NCI-H460 (cell line): ENCODE measurements at places on chromosomes 11 and 22.

- no peak for DNase-seq
Observed at GRCh38 chr22:20566420-20567260, 59.2 kb downstream of the MED15 start.

DNA sequence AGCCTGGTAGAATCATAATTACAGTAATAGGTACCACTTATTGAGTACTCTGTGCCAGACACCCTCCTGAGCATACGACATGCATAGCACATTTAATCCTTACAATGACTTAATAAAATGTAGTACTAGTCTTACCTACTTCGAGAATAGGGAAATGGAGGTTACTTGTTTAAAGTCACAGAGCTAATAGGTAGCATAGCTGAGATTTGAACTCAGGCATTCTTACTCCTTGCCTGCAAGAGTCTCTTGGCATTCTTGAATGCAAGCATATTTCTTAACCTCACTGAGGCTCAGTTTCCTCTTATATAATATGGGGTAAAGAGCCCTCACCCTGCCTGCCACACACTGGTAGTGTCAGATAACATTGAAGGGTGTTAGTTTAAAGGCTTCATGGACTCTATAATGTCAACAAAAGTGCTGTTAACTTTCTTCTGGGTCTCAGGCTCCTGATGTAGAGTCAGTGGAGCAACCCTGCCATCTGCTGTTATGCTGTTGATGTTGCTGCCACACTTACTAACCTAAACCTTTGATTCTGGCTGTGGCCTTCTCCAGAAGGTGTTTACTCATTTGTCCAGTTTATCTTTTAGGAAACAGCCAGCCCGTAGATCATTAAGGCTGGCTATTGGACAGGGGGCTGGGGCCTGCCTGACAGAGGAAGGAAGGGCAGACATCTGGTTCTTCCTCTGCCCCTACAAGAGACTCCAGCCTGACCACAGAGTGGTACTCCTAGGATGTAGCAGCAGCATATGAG, 18.9 kb downstream of the LIMK2 start:
- peak; percentile 55 for DNase-seq

DNA sequence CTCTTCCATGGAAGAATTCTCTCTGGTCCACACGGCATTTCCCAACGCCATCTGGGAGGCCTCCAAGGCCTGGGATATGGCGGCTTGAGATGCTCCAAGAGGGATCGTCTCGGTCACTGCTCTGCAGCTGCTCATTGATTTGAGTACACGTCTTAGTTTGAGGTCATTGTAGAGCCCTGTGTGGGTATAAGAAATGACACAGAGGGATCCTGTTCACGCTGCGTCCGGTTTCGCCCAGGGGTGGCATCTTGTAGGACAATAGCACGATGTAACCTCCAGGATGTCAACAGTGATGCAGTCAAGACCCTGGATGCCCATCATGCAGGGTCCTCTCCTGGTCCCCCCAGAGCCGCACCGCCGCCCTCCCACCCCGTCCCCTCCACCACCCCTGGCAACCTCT, 564.6 kb downstream of the BRD1 start:
- no peak for DNase-seq

- no peak for DNase-seq
Observed at GRCh38 chr22:37208401-37209139, 3.7 kb downstream of the SSTR3 start.

DNA sequence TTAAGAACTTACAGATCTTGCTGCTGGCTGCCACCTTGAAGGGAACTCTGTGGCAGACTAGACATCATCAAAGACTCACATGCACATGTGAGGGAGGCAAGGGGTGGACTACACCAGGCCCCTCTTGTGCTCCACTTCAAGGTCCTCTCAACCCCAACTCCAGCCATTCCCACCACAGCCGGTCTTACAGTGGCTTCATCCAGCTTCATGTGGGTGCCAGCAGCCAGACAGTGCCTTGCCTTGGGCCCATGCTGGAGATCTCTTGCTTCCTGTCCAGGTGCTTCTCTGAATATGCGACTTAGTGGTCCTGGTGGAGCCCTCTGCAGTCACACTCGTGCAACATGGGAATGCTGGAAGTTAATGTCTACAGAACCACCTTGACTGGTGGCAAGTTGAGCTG, 44.6 kb upstream of the WNT7B start:
- DNase-seq: no peak

DNA sequence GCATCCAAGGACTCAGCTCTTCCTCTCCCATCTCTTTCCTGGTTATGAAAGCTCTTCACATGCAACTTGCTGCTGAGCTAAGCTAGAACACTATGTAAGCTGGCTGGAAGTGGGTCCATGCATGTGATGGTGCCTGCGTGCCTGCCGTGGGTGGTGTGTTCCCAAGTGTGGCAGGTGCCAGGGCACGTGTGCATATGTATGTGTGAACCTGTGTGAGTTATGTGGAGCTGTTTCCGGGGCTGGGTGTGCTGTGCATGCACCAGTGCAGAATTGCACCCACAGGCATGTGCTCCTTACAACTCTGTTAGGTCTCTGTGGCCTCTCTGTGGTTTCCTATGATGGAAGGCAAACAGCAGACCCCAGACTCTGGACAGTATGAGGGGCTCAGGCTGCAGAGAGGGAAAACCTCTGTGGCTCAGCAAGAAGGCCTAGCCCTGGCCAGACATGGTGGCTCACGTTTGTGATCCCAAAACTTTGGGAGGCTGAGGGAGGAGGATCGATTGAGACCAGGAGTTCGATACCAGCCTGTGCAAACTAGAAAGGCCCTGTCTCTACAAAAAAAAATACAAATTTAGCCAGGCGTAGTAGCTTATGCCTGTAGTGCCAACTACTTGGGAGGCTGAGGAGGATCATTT, 4.1 kb upstream of the P2RY6 start:
- no peak for DNase-seq

DNA sequence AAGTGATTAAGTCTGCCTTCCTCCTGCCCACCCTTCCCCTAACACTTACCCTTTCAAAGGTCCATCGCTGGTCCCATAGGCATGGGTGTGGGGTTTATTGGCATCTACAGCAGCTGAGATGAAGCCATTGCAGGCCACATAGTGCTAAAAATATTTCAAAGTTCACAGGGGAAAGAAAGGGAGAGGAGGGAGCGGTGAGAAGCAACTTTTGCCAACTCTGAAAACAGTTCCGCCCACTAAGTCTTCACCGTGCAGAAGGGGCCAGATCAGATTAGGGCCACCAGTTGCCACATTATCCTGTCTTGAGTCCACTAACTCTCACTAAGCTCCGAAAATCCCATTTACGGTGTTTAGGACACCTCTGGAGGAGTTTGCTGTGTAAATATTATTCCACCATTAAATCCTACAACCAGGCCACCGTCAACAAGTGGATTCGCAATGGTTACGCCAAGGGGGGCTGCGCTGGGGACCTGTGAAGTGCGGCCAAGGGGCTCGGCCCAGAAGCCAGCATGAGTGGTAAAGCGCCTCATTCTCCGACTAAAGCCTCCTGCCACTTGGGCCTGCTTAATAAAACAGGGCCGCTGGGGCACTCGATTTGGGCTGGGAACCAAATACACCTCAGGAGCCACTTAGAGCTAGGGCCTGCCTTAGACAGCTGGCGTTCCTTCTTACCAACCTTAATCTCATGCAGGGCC, 534.9 kb downstream of the MIAT start:
- DNase-seq: no peak

GRCh38 chr11:65185171-65185570, 3.4 kb downstream of the CAPN1 start:
- DNase-seq: no peak
